Astrocyte (in vitro differentiated cells and primary cell): ENCODE measurements at places on chromosomes 5 and 9. TPM values are rescaled to one million over a fixed set of nuclear protein-coding genes. Genes with fewer than 3 reads are reported as not detected.

DNA sequence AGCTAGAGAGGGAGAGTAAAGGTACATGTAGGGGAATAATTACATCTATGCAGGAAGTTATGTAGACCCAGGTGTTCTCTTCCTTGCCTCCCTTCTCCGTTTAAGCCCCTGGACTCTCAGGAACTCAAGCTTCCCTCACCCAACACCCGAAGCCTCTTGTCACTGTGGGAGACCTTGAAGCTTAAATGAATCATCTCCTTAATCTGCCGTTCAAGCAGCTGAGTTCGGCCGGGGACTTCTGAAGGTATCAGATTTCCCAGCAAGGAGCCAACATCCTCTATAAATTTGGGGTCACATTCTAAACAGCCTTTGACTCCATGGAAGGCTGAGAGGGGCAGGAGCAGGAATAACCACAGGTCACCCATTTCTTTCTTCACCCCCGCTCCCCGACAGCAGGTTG lies 412 bp downstream of the IZUMO3 start:
- no peaks in the 10 kb centered on the region for H3K4me1 ChIP-seq
- H3K27ac ChIP-seq: no peak overlapping the region

DNA sequence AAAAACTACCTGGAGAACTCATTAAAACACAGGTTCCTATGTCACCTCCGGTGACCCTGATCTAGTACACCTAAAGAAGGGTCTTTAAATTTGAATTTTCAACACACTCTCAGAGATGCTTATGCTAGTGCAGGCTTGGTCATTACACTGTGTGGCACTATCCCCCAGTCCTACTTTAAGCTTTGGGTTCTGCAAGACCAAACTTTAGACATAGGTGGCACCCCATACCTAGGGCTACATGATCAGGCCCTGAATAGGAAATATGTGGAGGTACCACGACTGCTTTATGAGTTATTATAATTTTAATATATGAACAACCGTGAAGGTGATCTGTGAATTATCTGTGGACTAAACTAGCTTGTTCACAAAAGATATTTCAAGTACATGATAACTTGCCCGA lies 201.3 kb upstream of the OR13F1 start:
- H3K4me3 ChIP-seq: no peak overlapping the region
- no peaks in the 10 kb centered on the region for H3K27me3 ChIP-seq
- no peak for DNase-seq
- H3K27ac ChIP-seq: no peak overlapping the region
- H3K4me1 ChIP-seq: no peaks in the 10 kb centered on the region

- H3K4me3 ChIP-seq: no peak overlapping the region
- no peaks in the 10 kb centered on the region for H3K4me1 ChIP-seq
- peak; percentile 12 for DNase-seq
- H3K36me3 ChIP-seq: no peaks in the 10 kb centered on the region
Measured at GRCh38 chr5:15452781-15453180, 47.2 kb upstream of the FBXL7 start.

DNA sequence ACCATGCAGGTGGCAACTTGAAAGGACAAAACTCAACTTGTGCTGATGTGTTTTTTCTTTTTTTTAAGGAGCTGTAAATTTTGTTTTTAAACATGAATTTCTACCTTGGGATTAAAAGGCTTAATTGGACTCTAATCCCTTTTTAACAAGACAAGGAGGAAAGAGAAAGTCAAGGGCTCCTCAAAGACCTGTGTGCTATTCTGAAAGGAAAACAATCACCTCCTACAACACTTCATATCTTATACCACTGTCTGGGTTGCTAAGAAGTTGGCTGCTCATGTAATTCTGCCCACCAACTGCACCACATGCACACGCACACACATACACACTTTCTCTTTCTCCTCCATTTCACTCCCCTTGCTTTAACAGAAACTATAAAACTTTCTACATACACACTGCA lies 78.6 kb downstream of the SH3RF2 start:
- DNase-seq: no peak
- peaks cover 2% of the 10 kb centered on the region for H3K36me3 ChIP-seq
- H3K27ac ChIP-seq: no peak overlapping the region
- H3K27me3 ChIP-seq: no peaks in the 10 kb centered on the region
- H3K4me3 ChIP-seq: no peak overlapping the region
- H3K4me1 ChIP-seq: no peaks in the 10 kb centered on the region

The CFAP77 gene
- 0.36 TPM in 1 of 2 replicates, not detected in the other for total RNA-seq

DNA sequence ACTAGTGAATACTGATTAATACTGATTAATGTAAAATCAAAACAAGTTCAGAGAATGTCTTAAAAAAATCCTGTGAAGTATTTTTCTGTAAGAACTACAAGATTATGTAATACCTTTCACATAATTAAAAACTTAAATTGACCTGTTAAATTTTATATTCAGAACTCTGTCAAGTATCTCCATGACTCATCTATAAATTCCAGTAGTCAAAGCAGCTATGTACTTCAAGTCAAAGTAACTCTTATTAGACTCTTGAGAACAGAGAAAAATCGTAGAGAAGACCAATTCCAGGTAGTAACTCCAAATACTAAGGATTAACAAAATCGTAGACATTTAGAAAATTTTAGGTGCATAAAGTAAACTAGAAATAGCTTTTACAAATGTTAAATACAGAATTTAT lies 77.1 kb downstream of the HOMER1 start:
- no peaks in the 10 kb centered on the region for H3K4me1 ChIP-seq
- no peaks in the 10 kb centered on the region for H3K27me3 ChIP-seq
- no peak overlapping the region for H3K4me3 ChIP-seq
- peak; percentile 44 for DNase-seq
- H3K27ac ChIP-seq: no peak overlapping the region
- no peaks in the 10 kb centered on the region for H3K36me3 ChIP-seq

The GRXCR2 gene
- total RNA-seq: not detected in 2 replicates

DNA sequence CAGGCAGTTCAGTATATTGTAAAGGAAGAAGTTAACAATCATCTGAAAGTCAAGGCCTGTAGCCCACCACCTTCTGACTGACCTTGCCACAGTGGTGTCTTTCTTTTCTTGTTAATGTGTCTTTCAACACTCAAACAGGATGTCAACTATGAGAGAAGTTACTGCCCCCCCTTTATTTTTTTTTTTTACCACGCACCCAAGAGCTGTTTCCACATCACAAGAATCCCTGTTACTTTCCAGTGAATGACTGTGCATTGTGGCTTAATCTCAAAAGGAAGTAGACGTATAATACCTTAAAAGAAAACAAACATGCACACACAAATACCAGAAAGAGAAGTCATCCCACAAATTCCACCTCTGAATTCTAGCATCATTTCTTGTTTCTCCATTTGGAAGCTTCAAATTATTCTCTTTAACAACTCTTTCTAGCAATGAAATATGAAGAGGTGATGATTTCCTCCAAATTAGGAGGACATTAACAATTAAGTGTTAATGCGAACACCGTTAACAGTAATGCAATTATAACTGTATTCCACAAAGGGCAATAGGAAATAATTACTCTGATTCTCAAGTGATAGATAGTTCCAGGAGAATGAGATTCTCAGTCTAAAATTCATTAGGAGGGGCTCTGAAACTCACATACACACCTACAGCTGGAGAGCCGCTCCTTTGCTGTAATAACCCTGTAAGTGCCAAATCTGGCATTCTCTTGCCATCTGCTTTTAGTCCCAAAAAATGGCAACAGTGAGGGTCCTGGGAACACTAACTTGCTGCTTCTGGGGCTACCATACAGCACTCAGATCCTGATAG lies 201.0 kb downstream of the EFNA5 start:
- no peaks in the 10 kb centered on the region for H3K36me3 ChIP-seq
- no peaks in the 10 kb centered on the region for H3K27me3 ChIP-seq
- H3K4me1 ChIP-seq: peaks cover 30% of the 10 kb centered on the region
- H3K27ac ChIP-seq: peak overlapping the region; percentile 80
- H3K4me3 ChIP-seq: peak overlapping the region; percentile 31
- DNase-seq: peak; percentile 96

The PCDHB6 gene
- total RNA-seq: 0.50 and 0.70 TPM in 2 replicates
